ENCODE measurements at places on chromosomes 11 and 22.

DNA sequence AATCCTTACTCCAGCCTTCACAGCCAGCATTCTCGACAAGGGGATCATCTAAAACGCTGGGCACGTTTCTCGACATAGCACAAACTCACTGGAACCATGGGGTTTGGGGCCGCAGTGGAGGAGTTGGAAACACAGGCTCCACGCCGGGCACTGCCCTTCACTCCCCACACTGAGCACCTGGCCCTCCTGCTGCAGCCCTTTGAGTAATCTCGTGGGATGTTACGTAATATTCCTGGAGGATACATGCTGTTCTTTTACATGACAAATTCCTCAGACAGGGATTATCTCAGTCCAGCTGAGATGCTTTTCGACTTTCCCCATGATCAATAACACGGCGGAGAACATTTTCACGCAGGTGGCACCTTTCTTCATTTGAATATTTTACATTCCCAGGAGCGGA lies 408.0 kb downstream of the SHANK2 start:
- no peak for DNase-seq

DNA sequence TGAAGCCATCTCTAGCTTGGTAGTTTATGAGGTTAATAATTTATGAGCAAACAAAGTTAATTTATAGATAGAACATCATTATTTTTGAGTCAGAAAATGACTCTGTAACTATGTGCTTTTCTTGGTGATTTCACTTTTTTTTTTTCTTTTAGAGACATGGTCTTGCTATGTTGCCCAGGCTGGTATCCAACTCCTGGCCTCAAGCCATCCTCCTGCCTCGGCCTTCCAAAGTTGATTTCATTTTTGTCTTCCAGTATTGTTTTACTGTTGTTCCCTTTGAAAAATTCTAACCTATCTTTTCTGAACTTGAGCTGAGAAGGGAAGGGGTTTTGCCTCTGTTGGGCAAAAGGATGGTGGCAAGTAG lies 706 bp upstream of the CXCR5 start:
- no peak for DNase-seq

- no peak for DNase-seq
Measured at GRCh38 chr11:61947486-61948210, 2.5 kb upstream of the BEST1 start.

DNA sequence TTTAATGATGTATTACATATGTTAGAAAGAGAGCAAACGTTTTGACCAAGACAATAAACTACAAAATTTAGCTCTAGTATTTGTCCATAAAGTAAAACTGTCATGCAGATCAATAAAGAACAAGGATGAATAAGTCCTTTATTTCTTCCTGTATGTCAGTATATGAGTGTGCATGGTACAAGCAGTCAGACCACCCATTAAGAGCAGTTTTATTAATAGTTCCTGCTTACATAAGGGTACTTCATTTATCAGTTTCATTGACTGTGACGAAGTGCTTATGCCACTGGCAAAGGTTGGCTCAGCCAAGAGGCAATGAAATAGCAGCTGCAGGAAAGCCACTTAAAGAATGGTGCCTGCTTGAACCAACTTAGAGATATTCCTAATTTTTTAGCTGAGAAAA lies 913.0 kb upstream of the CNTN5 start:
- DNase-seq = no peak

DNA sequence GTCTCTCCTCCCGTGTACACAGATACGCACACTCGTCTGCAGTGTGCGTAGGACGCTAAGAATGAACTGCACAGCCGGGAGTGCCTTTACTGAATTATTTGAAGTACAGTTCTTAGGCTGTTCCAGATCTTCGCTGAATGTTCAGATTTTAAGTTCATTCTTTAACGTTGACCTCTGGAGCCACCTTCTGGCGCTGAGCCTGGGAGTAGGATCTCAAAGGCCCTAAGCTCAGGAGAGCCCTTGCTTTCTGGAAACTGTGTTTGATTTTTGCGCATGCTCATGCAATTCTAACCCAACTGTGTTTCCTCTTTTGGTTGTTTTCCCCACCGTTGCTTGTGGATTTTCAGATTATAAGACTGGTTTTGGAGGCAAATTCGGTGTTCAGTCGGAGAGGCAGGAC lies 22.8 kb downstream of the CTTN start:
- no peak for DNase-seq

GRCh38 chr11:108923413-108923812 lies 258.5 kb downstream of the DDX10 start:
- no peak for DNase-seq

GRCh38 chr11:266676-267439 lies 11.3 kb upstream of the NLRP6 start:
- DNase-seq = no peak

- no peak for DNase-seq
Measured at GRCh38 chr11:118128310-118128709, 24.3 kb downstream of the SCN4B start.

DNA sequence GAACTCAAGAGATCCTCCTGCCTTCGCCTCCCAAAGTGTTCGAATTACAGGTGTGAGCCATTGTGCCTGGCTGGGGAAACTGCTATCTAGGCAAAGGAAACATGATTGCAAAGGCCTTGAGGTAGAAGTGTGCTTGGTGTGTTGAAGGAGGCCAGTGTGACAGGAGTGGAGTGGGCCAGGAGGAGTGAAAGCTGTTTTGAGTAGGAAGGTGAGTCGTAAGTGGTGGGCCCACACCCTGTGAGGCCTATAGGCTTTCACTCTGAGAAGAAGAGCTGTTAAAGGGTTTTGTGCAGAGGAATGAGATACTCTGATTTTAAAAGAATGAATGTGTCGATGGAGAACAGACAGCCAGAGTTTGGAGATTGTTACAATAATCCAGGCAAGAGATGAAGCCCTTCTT lies 43.4 kb downstream of the WEE1 start:
- no peak for DNase-seq

DNA sequence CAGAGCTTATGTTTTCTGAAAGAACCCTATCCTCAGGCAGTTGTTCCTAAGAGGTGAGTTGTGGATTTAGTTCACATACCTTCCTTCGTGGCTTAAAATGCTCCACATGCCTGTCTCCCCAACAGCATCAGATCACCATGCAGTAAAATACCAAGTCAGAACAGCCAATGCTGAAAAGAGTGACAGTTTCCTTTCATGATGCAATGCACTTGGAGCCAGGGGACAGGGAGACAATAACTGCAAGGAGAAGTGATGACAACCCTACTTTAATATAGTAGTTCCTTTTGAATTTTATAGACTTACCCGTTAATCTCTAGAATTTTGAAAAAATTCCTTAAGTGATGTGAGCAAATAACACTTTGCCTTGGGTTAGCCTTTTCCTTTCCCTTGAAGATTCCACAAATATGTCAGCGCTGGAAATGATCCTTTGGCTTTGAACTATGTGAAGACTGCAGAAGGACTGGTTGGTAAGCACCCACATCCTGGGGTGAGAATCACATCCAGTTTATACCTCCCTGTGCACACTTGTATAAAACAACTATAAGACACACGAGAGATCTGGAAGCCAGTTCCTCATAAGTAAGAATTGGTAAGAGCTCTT lies 71.2 kb downstream of the PIWIL4 start:
- DNase-seq = no peak

GRCh38 chr11:40825201-40825834 lies 634.1 kb downstream of the LRRC4C start:
- no peak for DNase-seq

- DNase-seq = no peak
Measured at GRCh38 chr11:56045538-56045937, 18.1 kb downstream of the OR5AS1 start.

- DNase-seq = no peak
Measured at GRCh38 chr22:29816128-29816527, 21.9 kb downstream of the ASCC2 start.

DNA sequence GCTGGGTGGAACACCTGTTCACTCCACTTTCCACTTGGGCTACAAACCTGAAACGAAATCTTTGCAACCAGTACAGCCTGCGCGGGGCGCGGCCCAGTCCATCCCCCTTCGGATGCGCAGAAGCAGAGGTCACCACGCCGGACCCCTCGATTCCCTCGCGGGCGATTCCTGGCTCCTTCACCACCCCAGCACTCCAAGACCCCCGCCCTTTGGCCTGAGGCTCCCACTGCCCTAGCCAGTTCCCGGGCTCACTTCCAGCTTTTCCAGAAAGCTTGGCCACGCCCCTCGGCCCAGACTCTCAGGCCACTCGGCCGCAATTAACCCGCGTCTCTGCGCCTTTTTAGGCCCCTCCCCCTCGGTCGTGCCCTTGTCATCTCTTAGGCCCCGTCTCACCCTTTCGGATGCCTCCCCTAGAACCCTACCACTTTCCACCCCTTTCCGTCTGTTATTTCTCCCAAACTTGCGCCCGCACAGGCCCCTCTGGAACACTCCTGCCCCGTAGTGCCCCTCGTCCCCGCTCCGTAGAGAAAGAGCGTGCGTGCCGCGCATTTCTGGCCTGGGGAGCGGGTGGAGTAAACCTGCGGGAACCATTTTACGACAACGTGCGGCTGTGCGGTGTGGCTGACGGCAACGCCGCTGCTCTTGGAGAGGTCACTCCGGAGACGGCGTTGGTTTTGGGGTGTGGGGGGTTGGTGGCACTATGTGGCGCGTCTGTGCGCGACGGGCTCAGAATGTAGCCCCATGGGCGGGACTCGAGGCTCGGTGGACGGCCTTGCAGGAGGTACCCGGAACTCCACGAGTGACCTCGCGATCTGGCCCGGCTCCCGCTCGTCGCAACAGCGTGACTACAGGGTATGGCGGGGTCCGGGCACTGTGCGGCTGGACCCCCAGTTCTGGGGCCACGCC lies at the start of gene DLAT:
TSS of gene DLAT (plus strand) at position 636 of the 906 bp plus-strand sequence. CDS start at position 701, 65 bp downstream.
- peak; percentile 66 for DNase-seq

DNA sequence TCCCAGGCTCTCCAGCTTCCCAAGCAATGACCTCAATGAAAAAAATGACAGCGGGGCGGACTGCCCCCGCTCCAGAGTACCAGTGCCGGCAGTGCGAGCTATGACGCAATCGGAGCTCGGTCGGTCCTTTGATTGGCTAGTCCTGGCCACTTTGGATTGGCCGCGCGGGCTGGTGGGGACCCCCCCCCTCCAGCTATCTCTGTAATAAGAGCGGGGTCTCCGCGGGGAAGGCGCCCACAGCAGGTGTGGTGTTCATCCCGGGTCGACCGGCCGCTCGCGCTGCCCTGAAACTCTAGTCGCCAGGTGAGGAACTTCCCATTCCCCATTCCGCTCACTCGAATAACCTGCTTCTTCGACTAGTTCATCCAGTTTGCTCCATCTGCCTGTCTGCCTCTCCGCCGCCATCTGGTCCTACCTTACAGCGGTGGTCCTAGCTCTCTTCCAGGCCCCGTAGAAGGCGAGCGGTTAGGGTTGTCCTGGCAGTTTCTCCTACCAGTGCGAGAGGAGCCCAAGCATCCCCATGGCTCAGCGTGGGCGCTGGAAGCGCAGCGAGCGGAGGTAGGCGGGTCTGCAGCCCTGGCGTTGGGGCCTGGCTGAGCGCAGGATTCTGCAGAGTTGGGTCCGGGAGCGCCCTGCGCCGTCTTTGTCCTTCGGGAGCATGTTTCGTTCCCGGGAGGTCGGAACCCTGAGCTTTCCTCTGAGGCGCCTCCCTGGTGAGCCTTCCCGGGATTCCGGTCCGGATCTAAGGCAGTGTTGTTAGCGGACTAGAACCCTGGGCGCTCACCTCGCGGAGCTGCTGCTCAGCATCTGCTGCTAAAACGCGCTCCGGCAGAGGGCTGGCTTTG lies at the start of gene CALCB:
TSS of gene CALCB (plus strand) at position 233 of the 845 bp plus-strand sequence. CDS start 1,126 bp downstream, outside the sequence.
- no peak for DNase-seq

DNA sequence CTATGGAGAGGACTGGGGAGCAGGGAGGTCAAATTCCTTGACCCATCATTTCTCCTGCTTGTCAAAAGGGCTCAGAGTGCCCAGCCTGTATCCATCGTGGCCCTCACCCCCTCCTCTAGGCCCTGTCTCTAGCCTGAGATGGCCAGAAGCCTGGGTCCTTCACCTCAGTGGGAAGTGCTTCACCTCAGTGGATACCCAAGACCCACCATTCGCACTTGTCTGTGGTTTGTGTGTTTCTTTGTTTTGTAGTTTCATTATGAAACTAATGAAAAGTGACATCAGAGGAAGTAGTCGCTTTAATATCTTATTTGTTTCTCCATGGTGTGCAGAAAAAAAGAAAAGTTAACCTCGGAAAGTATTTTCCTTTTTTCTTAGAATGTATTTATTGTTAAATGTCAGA lies 194.0 kb upstream of the CADM1 start:
- no peak for DNase-seq

DNA sequence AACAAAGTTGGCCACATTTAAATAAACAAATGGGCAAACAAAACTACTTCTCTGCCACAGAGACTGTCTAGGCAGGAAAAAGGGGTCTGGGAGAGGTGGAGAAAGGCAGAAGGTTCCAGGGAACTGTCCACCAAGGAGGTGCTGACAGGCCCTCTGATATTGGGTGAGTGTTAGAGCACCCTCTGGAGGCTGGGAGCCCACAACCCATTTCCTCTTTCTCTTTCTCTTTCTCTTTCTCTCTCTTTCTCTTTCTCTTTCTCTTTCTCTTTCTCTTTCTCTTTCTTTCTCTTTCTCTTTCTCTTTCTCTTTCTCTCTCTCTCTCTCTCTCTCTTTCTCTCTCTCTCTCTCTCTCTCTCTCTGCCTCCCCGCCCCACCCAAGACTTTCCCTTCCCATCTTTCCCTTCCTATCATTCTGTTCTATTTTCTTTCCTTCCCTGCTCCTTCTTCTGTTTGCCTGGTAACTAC lies 912.8 kb downstream of the DLG2 start:
- no peak for DNase-seq

DNA sequence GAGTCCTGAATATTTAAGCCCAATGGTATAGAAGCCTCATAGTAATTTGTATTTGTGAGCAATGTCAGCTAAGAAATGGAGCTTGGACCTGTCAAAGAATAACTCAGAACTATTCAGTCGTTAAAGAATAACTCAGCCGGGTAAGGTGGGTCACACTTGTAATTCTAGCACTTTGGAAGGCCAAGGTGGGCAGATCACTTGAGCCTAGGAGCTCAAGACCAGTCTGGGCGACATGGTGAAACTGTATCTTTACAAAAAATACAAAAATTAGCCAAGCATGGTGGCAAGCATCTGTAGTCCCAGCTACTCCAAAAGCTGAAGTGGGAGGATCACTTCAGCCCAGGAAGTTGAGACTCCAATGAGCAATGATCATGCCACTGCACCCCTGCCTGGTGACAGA lies 1526.5 kb downstream of the LRRC4C start:
- DNase-seq = no peak

- no peak for DNase-seq
Measured at GRCh38 chr11:110764485-110764884, 52.2 kb upstream of the ARHGAP20 start.

- no peak for DNase-seq
Measured at GRCh38 chr22:39502789-39503409, 809 bp downstream of the MIEF1 start.

GRCh38 chr22:30381264-30381663 lies 5.9 kb downstream of the RNF215 start:
- DNase-seq = no peak

DNA sequence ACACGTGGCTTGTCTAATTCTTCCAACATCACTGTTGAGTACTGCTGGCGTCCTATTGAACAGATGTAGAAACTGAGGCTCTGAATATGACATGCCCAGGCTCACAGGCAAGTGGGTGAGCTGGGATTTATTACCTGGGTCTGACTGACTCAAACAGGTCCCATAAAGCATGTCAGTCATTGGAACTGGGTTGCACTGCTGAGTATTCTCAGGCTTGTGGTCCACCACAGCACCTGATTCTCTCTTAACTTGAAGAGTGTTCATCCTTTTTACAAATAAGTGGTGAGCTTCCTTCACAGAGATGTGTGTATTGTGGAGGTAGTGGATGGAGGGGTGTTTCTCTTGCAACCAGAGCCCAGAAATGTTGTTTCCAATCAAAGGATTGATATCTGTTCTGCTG lies 44.5 kb downstream of the SC5D start:
- no peak for DNase-seq

GRCh38 chr11:61524963-61525587 lies 16.5 kb downstream of the LRRC10B start:
- DNase-seq = no peak

All from activated naive CD8-positive, alpha-beta T cell treated with anti-CD3 and anti-CD28 coated beads, Interleukin-2, amount 50 U/mL, for 16 hours (primary cell).